CD8-positive, alpha-beta memory T cell (primary cell): ENCODE measurements at places on chromosomes 11 and 22.

DNA sequence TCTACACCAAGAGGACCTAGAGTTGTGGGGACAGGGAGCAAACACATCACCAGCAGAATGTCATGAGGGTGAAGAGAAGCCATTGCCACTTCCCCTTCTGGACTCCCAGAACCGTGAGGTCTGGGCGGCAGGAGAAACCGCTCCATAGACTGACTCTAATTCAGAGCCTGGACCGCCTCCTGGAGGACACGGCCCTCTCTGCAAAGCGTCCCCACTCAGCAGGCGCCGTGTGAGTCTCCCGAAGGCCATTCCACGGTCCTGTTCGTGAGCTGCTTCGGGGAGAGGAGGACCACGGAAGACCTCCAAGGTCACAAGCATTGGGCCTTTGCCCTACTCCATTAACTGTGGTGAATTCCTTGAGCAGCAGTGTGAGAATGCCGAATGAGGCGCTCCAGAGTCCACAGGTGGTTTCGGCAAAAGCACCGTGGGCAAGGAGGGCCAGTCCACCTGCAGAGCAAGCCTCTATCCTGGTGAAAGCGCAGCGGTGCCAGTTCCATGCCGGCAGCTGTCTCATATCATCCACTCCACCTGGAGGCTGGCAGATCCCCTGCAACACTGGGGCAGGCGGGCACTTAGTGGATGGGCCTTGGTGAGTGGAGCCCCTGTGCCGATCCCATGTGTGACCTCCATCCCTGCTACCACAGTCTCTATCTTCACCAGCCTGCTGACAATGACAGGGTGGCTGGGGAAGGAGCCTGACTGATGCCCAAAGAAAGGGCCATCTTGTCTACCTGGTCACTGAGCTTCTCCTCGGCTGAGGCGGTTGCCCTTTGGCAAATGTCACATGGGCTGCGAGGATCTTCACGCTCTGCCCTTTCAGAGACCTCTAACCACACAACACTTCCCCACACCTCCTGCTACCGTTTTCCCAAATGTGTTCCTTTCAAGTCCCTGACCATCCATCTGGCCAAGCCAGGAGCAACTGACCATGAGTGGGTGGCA, 7.5 kb downstream of the C11orf21 start:
- no peak for DNase-seq

GRCh38 chr11:12003336-12003735, 5.1 kb downstream of the DKK3 start:
- no peak for DNase-seq

DNA sequence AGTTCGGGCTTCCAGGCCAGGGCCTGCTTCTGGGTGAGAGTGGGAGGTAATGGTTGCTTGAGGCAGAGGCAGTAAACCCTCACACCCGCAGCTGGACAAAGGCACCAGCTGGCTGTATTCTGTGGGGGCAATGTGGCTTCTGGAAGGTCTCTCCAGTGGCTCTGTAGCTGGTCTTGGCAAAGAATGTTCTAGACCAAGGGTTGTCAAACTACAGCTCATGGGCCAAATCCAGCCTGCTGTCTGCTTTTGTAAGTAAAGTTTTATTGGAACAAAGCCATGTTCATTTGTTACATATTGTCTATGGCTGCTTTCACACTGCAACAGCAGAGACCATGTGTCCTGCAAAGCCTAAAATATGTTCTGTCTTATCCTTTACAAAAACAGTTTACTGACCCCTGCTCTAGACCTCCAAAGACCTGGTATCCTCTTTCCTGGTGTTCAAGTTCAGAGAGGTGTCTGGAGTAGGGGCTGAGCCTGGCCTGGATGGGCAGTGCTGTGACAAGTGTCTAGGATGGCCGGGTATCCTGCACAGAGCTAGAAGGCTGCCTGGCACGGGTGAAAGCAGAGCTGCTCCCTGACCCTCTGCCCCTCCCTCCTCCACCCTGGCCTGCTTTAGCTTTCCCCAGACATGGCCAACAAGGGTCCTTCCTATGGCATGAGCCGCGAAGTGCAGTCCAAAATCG, 3.4 kb downstream of the TAGLN start:
- no peak for DNase-seq

GRCh38 chr11:86383041-86383955, 8.6 kb downstream of the CCDC81 start:
- no peak for DNase-seq

- no peak for DNase-seq
Measured at GRCh38 chr11:128884703-128885338, 6.3 kb upstream of the KCNJ5 start.

DNA sequence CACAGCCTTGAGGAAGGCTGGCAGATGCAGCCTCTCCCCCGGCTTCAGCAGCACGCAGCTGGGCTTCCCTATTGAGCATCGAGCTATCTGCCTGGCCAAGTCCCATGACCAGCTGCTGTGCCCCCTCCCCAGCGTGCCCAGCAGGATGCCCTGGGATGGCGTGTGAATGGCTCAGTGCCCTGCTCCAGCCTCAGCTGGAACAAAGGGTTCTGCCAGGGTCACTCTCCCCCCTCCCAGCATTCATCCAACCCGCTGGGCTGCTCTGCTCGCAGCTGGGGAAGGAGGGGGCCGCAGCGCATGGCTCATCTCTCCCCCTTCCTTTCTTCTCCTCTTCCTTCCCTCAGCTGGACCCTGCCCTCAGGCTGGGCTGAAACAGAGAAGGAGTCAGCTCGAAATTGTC, 14.5 kb downstream of the LRP4 start:
- DNase-seq = no peak
